ENCODE measurements at places on chromosomes 5 and 9. TPM values are rescaled to one million over a fixed set of nuclear protein-coding genes. Genes with fewer than 3 reads are reported as not detected.
A peak's percentile ranks its signal among the peaks of the same experiment; 100 is the strongest.

GRCh38 chr5:134997015-134997414 lies 29.3 kb downstream of the CATSPER3 start:
- no peak for DNase-seq
- no peaks in the 10 kb centered on the region for H3K36me3 ChIP-seq
- H3K4me1 ChIP-seq, result no peaks in the 10 kb centered on the region
- H3K4me3 ChIP-seq, result no peak overlapping the region
- no peak overlapping the region for H3K27ac ChIP-seq

DNA sequence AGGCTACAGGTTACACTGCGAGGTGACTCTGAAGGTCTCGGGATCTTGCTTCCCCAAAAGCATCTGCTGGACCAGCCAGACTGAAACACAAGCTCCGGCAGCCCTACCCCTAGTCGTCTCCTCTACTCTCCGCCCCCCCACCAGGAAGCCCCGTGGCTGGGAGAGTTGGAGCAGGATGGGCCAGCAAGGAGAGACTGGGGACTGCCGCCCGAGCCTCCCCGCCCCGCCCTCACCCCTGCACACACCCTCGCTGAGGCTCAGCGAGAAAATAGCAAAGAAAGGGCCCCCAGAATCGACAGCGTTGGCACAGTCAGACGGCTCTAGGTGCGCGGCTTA lies 1.3 kb downstream of the TRIM7 start:
- H3K27me3 ChIP-seq, result peaks cover 22% of the 10 kb centered on the region
- peak overlapping the region; percentile 36 for H3K4me3 ChIP-seq
- no peaks in the 10 kb centered on the region for H3K36me3 ChIP-seq

GRCh38 chr5:141838326-141839014 lies 39.7 kb downstream of the PCDH1 start:
- no peaks in the 10 kb centered on the region for H3K36me3 ChIP-seq
- no peak for DNase-seq
- no peak overlapping the region for H3K27ac ChIP-seq
- H3K27me3 ChIP-seq, result no peaks in the 10 kb centered on the region
- no peak overlapping the region for H3K4me3 ChIP-seq

LOX gene
- 1,249 TPM for total RNA-seq

DAB2IP gene
- total RNA-seq, result 41.4 TPM

AGXT2 gene
- not detected for total RNA-seq
